NCI-H146 (cell line): ENCODE measurements at places on chromosomes 5 and 9.

DNA sequence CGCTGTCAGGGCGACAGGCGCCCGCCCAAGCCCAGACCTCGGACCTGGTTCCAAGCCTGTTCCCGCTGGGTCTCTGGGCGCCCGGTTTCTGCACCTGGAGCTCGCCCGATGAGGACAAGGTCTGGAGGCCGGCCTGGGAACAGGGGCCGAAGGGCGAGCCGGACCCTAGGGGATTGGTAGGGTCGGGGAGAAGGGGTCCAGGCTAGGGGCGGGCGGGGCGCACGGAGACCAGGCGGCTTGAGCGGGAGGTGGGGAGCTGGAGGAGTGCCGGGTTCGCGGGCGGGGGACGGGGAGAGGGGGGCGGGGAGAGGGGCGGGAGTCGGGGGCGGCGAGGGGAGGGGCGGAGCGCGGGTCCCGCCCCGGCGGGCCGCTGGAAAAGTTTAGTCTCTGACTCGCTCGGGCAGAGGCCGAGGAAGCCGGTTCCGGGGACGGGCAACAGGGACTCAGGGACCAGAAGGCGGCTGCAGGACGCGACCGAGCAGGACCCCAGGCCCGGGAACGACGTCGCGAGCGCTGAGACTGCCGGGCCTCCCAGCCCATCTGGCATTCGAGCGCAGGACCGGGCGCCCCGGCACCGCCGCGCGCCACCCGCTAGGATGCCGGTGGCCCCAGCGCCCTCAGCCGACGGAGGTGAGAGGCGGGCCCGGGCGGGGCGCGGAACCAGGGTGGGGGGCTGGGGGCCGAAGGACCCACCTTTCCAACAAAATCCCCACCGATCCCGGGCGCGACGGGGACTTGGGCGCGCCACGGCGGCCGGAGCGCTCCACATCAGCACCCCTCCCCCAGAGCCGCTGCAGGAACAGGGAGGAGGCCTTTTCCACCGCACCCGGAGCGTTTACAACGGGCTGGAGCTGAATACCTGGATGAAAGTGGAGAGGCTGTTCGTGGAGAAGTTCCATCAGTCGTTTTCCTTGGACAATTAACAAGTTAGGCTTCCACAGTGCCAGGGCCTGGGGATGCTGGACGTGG, at the start of gene S1PR3:
TSS of gene S1PR3 (plus strand) at position 403 of the 969 bp plus-strand sequence. CDS start 9,733 bp downstream, outside the sequence.
- no peak for DNase-seq

- no peak for DNase-seq
These were observed 277.2 kb upstream of the CDH9 start for GRCh38 chr5:27315363-27316270.

- no peak for DNase-seq
These were observed 22.4 kb downstream of the GLRA1 start for GRCh38 chr5:151902215-151902614.

DNA sequence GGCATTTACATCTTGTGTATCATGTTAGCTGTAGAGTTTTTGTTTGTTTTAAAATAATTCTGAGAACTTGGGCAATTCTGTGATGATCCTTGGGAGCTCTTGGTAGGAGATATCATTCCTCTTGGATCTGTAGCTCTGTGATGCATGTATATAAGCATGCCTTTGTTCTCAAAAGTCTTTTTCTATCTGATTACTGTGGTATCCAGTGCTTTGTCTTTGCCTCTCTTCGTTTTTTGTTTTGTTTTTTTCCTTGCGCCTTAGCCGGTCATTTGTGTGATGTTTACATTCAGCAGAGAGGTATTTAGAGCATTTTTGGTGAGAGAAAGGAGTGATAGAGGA, 110.0 kb downstream of the PAM start:
- peak; percentile 18 for DNase-seq

DNA sequence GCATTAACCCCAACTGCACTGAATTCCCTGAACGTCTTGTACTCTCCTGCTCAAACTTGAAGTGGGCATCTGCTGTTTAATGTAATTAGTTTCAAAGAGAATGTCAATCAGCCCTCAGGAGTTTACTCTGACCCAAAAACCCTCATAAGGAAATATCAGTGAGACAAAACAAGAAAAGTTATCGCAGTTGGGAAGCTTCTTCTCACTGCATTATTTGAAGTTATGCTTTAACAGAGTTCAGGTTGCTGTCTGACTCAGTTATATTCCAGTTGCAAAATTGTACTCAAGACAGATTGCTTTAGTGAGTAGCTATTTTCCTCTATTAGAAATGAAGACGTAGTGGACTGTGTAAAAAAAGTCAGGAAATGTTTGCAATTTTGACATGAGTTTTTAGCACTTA, 52.1 kb downstream of the PPIC start:
- DNase-seq, result no peak

GRCh38 chr5:66779528-66779927, 183.3 kb downstream of the MAST4 start:
- no peak for DNase-seq

GRCh38 chr5:41649659-41650058, 139.3 kb upstream of the PLCXD3 start:
- peak; percentile 32 for DNase-seq

GRCh38 chr9:135968601-135969000, 7.4 kb upstream of the UBAC1 start:
- no peak for DNase-seq

DNA sequence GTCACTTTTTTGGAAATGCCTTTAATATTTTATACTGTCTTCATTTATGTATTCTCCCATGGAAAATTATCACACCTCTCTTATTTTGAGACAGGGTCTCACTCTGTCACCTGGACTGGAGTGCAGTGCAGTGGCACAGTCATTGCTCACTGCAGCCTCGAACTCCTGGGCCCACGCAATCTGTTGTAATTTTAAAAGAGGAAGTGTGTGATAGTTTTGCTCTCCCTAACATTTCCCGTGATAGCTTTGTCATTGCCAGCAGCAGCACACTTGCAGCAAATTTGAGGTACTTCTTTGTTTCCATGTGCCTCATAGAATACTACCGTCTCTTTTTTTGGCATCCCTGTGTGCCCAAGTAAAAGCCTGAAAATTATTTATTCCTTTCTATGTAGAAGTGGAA, 103.5 kb downstream of the RNF180 start:
- no peak for DNase-seq

GRCh38 chr9:76876098-76876497, 29.8 kb downstream of the PRUNE2 start:
- DNase-seq, result no peak

DNA sequence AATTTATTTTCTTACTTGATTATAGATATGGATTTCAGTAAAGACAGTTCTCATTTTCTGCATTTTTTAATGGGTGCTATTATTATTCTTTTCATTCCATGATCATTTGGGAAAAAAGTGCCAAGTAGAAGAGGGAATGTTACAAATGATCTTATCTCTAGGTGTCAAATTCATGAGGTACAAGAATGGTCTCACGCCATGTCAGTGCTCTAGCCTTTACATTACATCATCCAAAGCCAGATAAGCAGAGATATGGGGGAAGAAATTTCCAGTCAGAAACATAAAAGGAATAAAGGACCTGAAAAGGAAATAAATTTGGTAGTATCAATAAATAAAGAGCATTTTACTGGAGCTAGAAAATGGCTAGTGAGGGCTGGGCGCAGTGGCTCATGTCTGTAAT, 1544.2 kb upstream of the CDH6 start:
- no peak for DNase-seq

DNA sequence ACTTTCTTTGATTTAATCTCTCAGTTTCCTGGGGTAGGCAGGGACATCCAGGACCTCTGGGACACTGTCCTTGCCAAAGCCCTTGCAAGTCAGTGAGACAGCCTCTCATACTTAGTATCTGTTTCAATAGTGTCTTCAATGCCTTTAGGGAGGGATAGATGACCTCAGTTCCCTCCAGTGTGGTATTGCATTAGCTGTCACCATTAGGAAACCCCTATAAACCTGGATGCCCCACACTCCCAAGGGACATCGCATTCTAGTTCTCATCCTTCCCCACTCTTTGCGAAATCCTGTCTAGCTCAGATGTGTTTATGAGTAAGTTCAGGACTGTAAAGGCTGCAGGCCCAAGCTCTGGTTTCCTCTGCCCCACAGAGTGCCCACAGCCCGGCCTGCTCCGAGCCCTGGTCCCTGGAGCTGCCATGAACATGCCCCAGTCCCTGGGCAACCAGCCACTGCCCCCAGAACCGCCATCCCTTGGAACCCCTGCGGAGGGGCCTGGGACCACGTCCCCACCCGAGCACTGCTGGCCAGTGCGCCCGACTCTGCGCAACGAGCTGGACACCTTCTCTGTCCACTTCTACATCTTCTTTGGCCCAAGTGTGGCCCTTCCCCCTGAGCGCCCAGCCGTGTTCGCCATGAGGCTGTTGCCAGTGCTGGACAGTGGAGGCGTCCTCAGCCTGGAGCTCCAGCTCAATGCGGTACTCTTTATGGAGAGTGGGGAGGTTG, 13.2 kb downstream of the TMEM8B start:
- DNase-seq, result no peak

GRCh38 chr9:112093147-112093869, 81.8 kb downstream of the SUSD1 start:
- no peak for DNase-seq

DNA sequence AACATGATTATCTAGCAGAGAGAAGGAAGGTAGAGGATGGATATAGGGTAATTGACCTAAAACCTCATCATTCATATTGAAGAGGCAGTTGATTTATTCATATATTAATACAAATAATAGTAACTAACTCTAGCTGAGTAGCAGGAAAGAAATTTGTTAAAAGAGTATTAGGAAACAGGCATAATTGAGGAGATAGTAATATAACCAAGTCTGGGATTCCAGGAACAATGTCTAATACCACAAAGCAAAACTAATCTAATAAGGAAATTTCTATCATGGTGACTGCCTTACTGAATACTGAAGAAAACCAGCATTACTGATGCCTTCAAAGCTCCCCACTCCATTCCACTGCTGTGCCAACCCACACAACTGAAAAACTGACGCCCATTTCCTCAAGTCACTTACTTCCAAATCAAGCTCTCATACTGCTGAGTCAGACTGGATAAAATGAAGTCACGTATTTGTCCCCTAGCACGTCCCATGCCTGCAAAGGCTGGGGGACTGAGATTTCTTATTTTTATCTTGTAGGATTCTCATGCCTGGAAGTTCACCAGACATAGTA, 153.9 kb downstream of the SMC2 start:
- DNase-seq, result no peak

- no peak for DNase-seq
These were observed 13.1 kb downstream of the LRRC26 start for GRCh38 chr9:137156567-137157375.

DNA sequence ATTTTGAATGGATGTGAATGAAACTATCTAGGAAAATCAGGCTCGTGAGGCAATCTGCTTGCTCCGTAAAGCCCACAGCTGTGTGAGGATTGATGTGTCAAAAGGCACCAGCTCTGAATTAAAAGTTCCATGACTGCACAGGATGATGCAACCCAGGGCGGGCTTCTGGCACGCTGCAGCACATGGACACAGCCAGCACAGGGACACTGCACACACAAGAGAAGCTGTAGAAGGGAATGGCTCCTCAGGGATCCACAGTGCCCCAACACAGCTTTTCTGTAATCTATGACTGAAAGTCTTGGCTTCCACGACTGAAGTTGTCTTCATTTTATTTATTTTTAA, 151.0 kb downstream of the GCNT1 start:
- no peak for DNase-seq

DNA sequence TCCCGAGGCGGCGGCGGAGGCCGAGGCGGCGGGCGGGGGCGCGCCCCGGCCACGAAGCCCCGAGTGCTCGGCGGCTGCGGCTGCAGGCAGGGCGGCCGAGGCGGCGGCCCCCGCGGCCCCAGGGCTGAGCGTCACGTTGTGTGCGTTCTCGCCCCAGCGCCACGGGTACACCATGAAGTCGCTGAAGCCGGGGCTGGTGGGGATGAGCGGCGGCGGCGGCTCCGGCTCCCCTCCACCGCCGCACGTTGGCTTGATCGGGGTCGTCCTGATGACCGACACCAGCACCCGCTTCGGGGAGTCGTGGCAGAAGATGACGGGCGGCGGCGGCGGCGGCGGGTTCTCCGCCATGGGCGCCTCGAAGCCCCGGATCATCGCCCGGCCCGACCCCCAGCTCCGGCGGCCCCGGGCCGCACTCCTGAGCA, 498 bp downstream of the ZNF367 start:
- DNase-seq, result peak; percentile 41

DNA sequence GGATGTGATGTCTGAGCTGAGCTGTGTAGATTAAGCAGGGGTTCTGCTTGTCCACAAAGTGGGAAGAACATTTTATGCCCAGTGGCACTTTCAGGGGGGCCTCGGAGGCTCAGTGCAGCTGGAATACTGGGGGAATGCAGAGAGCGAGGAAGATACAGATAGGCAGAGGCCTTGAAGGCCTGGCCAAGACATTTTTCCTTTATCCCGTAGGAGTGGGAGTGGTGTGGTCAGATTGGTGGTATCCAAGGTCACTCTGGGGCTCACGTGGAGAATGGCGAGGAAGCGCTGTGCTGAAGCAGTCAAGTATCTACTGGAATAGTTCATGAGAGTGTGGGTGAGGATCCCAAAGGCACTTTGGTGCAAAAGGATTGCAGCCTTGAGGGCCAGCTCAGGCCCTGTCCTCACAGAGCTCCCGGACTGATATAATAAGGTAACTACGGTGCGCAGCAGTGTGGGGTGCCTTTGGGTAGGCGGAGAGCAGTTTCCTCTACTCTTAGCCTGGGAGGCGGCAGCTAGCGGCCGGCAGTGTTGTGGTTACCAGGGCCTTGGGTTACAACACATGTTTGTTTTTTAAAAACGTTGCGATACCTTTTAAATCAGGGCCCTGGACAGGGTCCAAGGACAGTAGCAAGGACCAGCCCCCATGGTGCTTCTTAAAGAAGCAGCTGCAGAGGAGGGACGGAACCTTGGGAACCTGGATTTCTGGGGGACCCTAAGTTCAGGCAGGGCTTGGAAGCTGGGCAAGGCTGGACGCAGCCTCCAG, 10.8 kb upstream of the CCDC69 start:
- no peak for DNase-seq

- peak; percentile 71 for DNase-seq
These were observed 8.8 kb upstream of the IGFBPL1 start for GRCh38 chr9:38432922-38433510.

- no peak for DNase-seq
These were observed 184.4 kb upstream of the CCNG1 start for GRCh38 chr5:163252950-163253349.

GRCh38 chr9:76887003-76887821, 18.7 kb downstream of the PRUNE2 start:
- DNase-seq, result peak; percentile 8

DNA sequence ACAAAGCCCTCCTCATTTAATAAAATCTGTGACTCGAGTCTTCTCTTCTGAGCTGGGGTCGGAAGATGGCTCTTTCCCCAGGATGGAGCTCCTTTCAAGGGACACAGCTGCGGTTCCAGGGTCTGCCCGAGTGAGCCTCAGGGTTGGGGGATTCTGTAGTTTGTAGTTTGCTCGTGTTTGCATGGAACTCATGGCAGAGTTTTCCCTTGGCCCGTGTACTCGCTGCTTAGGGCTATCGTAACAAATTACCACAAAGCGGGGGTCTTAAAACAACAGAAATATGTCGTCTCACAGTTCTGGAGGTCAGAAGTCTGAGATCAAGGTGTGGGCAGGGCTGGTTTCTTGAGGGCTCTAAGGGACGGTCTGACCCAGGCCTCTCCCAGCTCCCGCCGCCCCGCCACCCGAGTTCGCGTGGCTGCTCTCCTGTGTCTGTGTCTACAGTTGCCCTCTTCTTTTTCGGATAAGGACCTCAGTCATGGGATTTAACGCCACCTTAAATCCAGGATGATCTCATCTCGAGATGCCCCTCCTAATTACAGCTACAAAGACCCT, 13.9 kb upstream of the LPCAT1 start:
- DNase-seq, result no peak

- no peak for DNase-seq
These were observed 89.5 kb upstream of the FAM120A start for GRCh38 chr9:93361995-93362394.

GRCh38 chr5:143931476-143931875, 119.5 kb downstream of the HMHB1 start:
- no peak for DNase-seq
